ENCODE measurements at places on chromosomes 16 and 17.

DNA sequence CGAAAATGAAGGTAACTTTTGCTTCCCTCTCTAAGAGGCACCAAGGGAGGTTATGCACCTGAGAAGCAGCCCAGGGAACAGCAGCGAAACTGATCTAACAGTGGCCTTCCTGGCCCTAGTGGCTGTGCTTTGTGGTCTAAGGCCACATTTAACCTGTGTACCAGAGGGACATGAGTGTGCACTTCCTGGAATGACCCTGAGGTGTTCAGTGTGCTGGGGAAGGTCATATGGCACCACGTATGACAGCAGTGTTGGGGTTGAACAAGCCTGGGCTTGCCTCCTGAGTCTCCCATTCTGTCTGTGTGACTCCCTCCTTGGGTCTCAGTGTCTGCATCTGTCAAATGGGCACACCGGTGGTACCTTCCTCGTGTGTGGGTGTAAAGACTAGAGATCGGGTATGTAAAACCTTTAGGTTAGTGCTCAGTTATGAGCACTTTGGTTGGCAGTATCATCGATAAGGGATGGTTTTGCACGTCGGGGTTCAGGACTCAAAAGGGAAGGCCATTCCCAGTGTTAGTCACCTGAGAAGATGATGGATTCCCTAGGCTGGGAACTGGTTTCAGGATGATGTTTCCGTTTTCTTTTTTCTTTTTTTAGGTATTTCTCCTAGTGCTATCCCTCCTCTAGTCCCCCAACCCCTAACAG is 31.9 kb downstream of the PLCG2 start:
- no peak for DNase-seq

GRCh38 chr17:34248511-34249024 is 6.5 kb upstream of the CCL2 start:
- peak; percentile 75 for DNase-seq

- DNase-seq, result peak; percentile 65
Observed at GRCh38 chr17:35747540-35748017, 5.5 kb downstream of the GAS2L2 start.

- DNase-seq, result no peak
Observed at GRCh38 chr16:2284797-2285576, 17.1 kb upstream of the RNPS1 start.

- DNase-seq, result no peak
Observed at GRCh38 chr16:4501071-4501478, 24.9 kb downstream of the HMOX2 start.

GRCh38 chr17:76200354-76200753 is 39.9 kb downstream of the RNF157 start:
- no peak for DNase-seq

DNA sequence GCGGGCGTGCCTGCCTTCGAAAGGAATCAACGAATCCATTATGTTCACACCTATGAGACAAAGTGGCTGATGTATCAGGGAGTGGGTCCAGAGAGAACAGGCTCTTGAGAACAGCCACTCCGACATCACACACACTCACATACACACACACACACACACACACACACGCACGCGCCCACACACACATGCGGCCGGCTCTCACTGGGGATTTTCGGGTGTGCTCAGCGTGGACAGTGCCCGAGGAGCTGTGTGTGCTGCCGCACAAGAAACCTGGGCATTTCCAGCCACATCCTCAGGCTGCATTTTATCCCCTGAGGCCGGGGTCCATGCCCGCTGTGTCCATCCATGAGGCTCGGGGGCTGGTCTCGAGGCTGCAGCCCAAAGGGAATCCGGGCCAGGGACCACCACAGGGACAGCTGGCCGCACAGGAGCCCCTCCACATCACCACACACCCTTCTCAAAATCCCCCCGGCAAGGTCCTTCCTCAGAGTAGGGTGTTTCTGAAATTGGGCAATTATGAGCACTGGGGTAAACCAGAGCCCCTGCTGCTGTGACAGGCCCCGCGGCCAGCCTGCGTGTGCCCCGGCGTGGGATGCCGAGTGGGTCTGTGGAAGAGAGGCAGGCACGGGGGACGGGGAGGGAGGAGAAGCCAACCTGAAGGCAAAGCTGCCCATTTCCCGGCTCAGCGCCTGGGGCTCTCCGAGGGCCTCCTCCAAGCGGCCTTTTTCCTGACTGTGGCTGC is 24.8 kb downstream of the MRM3 start:
- no peak for DNase-seq

- DNase-seq, result peak; percentile 43
Observed at GRCh38 chr16:56603589-56603988, 4.8 kb upstream of the MT2A start.

GRCh38 chr17:73096211-73096610 is 3.7 kb upstream of the SLC39A11 start:
- no peak for DNase-seq

- no peak for DNase-seq
Observed at GRCh38 chr16:3542601-3543373, 34.4 kb downstream of the NLRC3 start.

DNA sequence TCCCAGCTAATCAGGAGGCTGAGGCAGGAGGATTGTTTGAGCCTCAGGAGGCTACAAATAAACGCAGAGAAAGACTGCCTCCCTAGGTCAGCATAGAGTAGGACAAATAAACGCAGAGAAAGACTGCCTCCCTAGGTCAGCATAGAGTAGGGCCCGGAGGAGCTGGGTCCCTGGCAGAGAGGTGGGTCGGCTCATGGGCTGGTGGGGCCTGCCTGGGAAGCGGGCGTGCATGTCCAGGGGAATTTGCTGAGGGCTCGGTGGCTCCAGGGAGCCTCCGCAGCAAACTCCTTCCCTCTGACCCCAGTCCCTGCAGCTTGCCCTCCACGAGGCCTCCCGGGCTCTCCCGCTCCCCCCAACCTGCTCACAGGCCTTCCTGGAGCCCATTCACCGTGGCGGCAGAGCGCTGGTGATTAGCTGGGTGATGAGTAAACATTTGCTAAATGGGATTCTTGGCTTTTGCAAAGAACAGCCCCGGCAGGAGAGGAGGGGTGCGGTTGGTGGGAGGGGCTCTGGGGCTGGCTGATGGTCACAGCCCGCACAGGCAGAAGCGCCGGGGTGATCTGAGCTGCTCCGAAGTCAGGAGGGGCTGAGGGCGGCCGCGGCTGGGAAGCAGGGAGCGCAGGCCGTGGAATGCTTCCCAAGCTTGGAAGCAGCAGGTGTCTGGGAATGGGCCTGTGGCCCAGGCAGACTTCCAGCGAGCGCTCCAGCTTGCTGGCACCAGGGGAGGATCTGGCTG is 93.1 kb downstream of the RTN4RL1 start:
- no peak for DNase-seq

GRCh38 chr17:81713004-81713555 is 996 bp downstream of the SLC25A10 start:
- no peak for DNase-seq

DNA sequence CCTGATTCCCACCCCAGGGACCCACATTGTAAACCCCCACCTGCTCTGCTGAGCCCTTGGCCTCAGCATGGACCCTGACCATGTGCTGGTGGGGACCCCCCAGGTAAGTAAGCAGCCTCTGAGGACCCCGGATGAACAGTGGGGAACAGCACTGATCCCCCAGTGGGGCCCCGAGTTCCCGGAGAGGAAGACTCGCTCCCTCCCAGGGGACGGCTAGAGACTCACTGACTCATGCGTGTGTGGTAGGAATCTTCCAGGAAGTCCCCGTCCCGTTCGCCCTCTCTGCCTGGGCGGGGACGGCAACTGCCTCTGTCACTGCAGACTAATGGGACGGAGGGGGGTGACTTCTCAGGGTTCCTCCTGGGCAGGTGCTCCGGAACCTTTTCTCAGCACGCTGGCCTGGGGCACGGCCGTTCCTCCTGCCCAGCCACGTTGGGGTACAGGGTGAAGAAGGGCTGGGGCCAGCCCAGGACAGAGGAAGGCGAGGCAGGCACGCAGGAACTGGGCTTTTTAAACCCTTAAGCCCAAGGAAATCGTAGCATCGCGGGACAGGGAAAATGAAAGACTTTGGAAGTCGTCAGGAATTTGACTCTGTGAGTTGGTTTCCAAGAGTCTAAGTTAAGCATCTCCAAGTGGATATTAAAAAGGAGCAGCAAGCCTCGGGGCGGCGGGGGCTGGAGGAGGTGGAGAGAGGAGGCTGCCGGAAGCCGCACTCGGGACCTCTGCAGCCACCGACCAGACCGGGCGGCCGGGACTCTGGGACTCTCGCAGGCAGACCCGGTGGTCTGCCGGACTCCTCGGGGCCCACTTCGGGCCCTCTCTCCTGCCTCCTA is 178.7 kb downstream of the SEC14L1 start:
- peak; percentile 81 for DNase-seq

DNA sequence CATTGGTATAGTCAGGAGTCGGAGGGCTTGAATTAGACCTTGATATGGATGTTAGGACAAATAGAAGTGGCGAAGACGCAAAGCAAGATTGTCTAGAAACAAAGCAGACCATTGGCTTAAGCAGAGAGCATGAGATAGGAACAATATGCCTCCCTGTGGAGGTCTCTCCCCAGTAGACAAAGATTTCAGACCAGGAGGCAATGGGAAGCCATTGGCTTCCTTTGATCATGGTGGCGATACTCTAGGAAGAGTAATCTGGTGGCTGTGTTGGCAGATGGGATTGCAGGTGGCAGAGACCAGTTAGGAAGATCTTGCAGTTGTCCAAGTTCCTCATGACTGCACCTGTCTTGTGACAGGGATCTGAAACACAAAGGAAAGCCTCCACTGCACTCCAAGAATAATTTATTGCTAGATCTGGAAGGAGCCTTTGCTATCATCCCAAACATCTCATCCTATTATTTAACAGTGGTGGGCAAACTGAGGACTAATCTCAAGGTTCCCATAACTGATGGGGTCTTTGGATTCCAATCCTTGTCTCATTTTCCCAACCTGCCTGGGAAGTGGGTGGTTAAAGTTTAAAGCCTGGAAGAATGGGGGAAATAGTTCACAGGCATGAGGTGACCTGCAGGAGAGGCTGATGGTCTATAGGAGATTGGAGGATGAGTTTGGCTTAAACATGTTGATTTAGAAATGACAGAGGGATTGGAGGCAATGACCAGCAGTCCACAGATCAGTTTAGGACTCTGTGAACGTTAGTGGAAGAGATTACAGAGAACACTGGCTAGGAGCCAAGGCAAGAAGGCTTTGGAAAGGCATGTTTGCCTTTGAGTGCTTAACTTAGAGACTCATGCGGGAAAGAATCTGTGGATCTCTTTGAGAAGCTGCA is 37.0 kb downstream of the HLF start:
- no peak for DNase-seq

- DNase-seq, result peak; percentile 86
Observed at GRCh38 chr17:51046514-51047384, 73.9 kb downstream of the SPAG9 start.

GRCh38 chr17:74478420-74479100 is 12.1 kb downstream of the CD300A start:
- no peak for DNase-seq

GRCh38 chr17:71855010-71855409 is 265.8 kb upstream of the SOX9 start:
- no peak for DNase-seq

GRCh38 chr16:65083164-65083857 is 38.6 kb downstream of the CDH11 start:
- peak; percentile 28 for DNase-seq

- DNase-seq, result no peak
Observed at GRCh38 chr17:218432-219110, 37.1 kb upstream of the DOC2B start.

DNA sequence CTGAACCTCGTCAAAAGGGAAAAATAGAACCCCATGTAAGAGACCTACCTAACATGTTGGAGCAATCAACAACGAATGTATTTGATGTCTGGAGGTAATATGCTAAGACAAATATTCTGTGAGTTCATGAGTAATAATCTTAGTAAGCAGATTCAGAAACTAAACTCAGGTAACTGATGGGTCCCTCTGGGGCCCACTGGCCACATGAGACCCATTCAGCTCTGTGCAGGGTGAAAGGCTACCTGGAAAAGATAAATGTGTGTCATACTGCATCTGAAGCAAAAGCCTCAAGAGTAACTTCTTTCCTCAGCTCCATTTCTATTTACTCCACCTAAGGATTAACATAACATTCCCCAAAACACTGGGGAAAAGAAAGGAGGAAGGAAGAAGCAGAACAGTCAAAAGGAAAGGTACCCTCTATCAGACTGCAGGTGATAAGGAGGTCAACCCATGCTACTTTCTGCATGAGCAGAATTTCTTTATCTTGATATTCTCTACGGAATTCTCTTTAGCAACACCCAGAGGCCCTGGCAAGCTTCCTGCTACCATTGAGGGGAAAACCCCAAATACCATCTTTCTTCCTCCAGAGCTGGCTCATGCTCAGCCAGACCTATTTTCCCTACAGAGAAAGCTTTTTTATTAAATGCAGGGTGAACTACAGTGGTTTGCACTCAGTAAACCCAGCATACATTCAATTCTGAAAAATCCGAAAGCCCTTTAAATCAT is 37.7 kb upstream of the ABCA6 start:
- no peak for DNase-seq

- DNase-seq, result peak; percentile 29
Observed at GRCh38 chr17:58352596-58353388, 791 bp upstream of the SUPT4H1 start.

DNA sequence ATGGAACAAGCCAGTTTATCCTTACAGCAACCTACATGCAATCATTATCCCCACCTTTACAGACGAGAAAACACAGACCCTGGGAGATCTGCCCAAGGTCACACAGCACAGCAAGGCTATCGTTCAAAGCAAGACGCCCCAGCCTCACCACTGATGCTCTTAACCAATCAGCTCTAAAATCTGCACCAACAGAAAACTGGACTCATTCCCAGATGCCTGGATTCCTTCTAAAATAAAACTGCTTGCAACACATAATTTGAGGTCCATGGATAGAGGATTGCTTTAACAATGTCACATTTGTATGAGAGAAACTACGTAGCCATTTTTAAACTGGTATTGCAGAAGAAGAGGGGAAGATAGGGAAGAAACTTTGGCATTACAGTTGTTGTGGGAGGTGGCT is 6.8 kb downstream of the COTL1 start:
- DNase-seq, result no peak

GRCh38 chr17:76076146-76076764 is 1.7 kb downstream of the GALR2 start:
- no peak for DNase-seq

DNA sequence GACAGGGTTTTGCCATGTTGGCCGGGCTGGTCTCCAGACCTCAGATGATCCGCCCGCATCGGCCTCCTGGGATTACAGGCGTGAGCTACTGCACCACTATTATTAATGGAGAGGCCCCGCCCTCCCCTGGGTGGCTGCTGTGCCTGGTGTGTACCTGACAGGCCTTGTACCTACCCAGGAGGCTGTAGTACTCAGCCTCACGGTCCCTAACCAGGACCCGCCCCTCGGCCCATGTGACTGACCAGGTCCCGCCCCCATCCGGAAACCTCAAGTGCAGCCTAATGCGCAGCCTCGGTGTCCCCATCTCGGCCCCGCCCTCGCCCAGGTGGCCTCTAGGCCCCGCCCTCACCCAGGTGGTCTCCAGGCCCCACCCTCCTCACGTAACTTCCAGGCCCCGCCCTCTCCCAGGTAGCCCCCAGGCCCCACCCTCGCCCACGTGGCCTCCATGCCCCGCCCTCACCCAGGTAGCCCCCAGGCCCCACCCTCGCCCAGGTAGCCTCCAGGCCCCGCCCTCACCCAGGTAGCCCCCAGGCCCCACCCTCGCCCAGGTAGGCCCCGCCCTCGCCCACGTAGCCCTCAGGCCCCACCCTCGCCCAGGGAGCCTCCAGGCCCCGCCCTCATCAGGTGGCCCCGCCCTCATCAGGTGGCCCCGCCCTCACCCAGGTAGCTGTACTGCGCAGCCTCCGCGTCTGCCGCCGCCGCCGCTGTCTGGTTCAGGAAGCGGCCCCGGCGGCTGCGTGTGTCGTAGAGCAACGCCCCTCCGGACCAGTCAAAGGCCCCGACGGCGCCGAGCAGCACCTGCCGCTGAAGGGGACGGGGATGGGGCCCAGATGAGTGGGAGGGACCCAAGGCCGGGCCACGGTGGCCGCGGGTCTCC is 31.0 kb downstream of the HASPIN start:
- no peak for DNase-seq

- DNase-seq, result no peak
Observed at GRCh38 chr16:4113358-4114256, 2.6 kb downstream of the ADCY9 start.
